Bronchus fibroblast of lung (primary cell): ENCODE measurements at places on chromosomes 11 and 22. TPM values are rescaled to one million over a fixed set of nuclear protein-coding genes. Genes with fewer than 3 reads are reported as not detected.

CST6 gene
- 0.84 and 1.0 TPM in 2 replicates for total RNA-seq

OR5M11 gene
- not detected in 2 replicates for total RNA-seq

DBX1 gene
- not detected in 2 replicates for total RNA-seq

OR5B21 gene
- total RNA-seq: not detected in 2 replicates

RFPL2 gene
- total RNA-seq: not detected in 2 replicates

UCP3 gene
- 0.30 and 0.50 TPM in 2 replicates for total RNA-seq
